ENCODE measurements at places on chromosomes 13 and 19.
A peak's percentile ranks its signal among the peaks of the same experiment; 100 is the strongest.

- no peak for DNase-seq
These were observed 406.2 kb downstream of the LIG4 start for GRCh38 chr13:107809125-107809524.

- peak; percentile 66 for DNase-seq
These were observed 5.8 kb downstream of the PPFIA3 start for GRCh38 chr19:49125025-49125731.

GRCh38 chr13:40143106-40143505 lies 487.6 kb downstream of the COG6 start:
- DNase-seq: no peak

DNA sequence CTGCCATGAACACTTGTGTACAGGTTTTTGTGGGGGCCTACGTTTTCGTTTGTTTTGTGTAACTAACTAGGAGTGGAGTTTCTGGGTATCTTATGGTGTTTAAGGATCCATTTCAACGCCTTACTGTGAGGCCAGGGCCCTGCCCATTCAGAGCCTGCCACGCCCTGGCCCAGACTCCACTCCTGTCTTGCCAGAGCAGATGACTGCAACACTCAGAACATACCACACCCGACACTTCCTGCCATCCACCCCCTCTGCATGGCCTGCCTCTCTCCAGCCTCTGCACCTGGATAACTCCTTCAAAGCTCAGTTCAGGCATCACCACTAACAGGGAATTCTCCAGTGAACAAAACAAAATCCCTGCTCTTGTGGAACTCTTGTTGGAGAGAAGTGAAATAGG lies 43.2 kb downstream of the RGCC start:
- no peak for DNase-seq

- DNase-seq: no peak
These were observed 272.6 kb downstream of the EFNB2 start for GRCh38 chr13:106262886-106263285.

- no peak for DNase-seq
These were observed 110.4 kb upstream of the SOX1 start for GRCh38 chr13:111956261-111957151.

- DNase-seq: no peak
These were observed 442.9 kb downstream of the FOXO1 start for GRCh38 chr13:40223585-40223984.

- DNase-seq: peak; percentile 58
These were observed 68.7 kb downstream of the RASL11A start for GRCh38 chr13:27339299-27339698.

GRCh38 chr13:27296496-27296895 lies 25.9 kb downstream of the RASL11A start:
- DNase-seq: no peak

DNA sequence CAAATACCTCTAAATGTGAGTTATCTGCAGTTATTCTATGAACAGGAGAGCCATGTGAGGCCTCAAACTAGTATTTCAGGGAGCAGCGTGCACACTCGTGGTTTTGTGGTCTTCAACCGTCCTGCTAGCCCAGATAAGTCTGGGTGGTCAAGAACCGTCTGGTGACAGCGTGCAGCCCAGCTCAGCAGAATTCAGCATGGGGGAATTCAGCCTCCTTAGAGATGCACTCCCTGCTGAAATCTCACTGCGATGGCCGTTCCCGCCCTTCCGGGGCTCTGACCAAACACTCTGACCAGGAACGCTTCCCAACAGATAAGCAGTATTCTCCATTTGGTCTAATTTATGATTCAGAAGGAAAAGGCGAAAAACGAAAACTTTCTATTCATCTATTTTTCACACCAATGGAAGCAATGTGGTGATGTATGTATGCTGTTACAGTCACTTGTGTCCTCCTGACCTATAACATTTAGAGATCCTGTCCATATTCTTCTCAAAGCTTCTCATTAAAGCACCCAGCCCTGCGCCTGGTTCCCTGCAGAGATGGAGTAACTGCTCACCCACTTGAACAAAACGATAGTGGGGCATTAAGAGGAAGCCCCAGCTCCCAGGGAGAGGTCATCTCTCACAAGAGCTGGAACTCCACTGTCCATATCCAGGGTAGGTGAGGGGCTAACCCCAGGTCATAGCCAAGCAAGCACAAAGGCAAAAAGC lies 2.9 kb downstream of the ANKRD27 start:
- no peak for DNase-seq

- DNase-seq: no peak
These were observed 1.4 kb upstream of the MPV17L2 start for GRCh38 chr19:18191640-18192062.

DNA sequence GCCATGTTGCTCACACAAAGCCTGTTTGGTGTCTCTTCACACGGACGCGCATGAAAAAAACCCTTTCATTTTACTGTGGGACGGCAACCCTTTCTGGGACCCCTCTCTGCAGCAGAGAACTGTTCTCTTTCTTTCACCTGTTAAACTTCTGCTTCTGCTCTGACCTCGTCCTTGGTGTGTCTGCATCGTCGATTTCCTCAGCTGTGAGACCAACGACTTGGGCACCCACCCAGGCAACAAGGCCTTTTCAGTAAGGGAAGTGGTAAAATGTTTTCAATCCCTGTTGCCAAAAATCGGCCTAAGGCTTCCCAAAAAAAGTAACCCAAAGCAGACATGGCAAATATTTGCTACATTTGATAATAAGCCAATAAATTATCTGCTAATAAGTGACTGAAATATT lies 515.3 kb downstream of the IRS2 start:
- no peak for DNase-seq

- no peak for DNase-seq
These were observed 136.2 kb upstream of the ZNF536 start for GRCh38 chr19:30235946-30236345.

DNA sequence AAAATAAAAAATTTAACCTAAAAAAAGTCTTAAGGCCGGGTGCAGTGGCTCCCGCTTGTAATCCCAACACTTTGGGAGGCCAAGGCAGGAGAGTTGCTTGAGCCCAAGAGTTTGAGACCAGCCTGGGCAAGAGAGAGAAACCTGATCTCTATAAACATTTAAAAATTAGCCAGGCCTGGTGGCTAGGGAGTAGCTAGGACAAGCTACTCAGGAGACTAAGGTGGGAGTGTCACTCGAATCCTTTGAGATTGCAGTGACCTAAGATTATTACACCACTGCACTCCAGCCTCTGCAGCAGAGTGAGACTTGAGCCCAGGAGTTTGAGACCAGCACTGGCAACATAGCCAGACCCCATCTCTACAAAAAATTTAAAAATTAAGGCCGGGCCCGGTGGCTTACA lies 1.1 kb downstream of the CCDC97 start:
- DNase-seq: no peak

GRCh38 chr19:7899751-7900378 lies 3.8 kb upstream of the MAP2K7 start:
- no peak for DNase-seq

DNA sequence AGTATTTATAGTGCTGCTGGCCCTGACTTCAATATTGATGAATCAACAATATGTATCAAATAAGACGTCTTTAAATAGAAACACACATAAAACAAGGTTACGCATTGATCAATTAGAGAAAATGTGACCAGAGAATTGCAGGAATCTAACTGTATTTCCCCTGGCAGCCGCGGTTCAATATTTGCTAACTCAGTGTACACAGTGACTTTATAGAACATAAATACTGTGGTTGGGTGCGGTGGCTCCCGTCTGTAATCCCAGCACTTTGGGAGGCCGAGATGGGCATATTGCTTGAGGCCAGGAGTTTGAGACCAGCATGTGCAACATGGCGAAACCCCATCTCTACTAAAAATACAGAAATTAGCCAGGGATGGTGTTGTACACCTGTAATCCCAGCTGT lies 22.8 kb upstream of the UPF3A start:
- no peak for DNase-seq

DNA sequence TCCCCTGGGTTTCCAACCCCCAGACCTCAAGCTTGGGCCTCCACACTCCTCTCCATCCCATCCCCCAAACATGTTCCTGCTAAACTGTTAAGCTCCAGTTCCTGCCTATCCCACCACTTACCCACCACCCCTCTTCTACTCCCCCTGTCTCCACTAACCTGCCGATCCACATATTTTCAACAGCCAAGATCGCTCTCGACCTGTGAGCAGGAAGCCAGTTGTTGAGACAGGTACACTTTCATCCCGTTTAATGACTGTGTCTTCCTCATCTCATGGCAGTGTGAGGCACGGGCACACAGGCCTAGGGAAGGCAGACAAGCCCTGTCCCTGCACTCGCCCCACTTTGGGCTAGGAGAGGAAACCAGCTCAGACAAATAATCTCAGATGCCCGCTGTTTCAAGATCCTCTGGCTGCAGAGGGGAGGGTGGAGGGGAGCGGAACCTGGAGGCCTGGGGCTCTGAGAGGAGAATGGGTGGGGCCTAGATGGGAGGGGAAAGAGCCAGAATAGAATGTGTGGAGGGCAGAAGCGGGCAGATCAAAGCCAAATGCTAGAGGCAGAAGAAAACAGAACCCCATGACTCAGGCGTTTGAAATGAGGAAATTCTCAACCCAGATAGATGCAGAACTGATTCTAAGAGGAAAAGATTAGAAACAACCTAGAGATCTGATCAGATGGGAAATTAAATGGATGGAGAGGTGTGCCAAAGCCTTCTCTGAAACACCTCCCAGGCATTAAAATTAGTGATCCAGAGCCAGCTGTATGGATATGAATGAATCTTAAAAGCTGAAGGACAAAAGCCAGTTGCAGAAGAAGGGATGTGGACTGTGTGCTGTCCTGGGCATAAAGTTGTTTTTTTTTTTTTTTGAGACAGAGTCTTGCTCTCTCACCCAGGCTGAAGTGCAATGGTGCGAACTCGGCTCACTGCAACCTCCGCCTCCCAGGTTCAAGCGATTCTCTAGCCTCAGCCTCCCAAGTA lies 16.9 kb upstream of the CYP2S1 start:
- DNase-seq: no peak

DNA sequence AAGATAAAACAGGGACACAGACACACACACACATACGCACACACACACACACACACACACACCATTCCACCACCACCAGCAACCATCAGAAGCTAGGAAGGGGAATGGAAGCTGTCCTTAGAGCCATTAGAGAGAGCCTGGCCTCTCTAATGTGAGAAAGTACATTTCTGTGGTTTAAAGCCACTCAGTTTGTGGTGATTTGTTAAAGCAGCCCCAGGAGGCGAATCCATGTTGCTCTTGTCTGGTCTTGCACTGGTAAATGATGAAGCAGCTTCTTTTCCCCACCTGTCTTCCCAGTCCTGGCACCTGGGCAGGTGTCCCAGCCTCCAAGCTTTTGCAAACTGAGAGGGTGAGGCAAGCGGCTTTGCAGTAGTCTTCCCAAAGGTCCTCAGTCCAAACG lies 118.9 kb upstream of the KL start:
- no peak for DNase-seq

- no peak for DNase-seq
These were observed 1.9 kb downstream of the PPP1R12C start for GRCh38 chr19:55115446-55116065.

- DNase-seq: no peak
These were observed 4.5 kb downstream of the CCNA1 start for GRCh38 chr13:36436811-36437210.

DNA sequence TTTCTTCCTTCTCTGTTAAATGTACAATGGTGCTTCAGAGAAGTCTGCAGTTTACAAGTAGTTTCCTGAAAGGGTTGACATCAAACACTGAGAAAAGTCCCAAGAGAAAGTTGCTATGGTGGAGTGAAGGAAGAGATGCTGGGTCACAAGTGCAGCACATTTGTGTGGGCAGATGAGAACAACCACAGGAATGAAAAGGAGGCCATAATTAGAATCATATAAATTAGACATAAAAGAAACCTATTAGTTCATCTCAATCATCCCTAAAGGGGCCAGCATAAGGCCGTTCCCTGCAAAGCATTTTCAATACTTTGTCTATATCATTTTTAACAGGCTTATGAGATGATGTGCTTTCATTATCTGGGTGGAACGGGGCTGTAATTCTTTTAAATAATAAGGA lies 359.2 kb downstream of the IRS2 start:
- no peak for DNase-seq

- DNase-seq: no peak
These were observed 33.2 kb upstream of the TFDP1 start for GRCh38 chr13:113551081-113552000.

All from glutamatergic neuron (in vitro differentiated cells).